Stimulated activated CD4-positive, alpha-beta T cell treated with anti-CD3 and anti-CD28 coated beads, Interleukin-4, amount 100 ng/mL, for 4 hours (primary cell): ENCODE measurements at places on chromosomes 4 and X.

GRCh38 chr4:177271915-177272766 lies 37.5 kb upstream of the NEIL3 start:
- DNase-seq: no peak

DNA sequence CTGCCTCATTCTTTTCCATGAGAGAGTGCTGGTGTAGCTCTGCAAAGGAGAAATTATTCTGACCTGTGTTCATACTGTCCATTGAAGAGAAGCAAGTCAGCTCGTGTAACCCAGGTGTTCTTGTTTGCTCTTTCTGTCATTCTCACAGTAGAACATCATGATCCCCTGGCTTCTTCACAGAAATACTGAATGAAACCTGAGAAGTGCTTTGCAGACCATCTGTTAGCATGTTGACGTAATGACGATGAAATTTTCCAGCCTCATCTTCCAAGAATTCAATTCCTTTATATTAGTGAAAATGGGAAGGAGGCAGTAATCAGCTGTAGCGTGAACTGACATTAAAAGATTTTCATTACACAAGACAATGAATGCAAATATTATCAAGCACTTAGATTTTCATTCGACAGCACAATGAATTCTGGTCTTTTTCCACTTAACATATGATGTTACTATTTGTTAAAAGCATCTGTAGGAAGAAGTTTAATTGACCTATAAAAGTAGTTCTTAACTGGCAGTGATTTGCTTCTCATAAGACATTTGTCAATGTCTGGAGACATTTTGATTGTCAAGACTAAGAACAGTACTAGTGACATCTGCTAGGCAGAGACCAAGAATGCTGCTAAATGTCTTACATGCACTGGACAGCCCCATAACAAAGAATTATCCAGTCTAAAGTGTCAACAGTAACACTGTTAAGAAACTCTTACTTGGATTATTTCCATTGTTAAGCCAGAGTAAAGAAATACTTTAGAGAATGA lies 246.3 kb downstream of the BANK1 start:
- DNase-seq: no peak

GRCh38 chrX:148620023-148620422 lies 119.6 kb downstream of the AFF2 start:
- no peak for DNase-seq

- DNase-seq: no peak
Observed at GRCh38 chr4:38621028-38621684, 42.8 kb upstream of the KLF3 start.

DNA sequence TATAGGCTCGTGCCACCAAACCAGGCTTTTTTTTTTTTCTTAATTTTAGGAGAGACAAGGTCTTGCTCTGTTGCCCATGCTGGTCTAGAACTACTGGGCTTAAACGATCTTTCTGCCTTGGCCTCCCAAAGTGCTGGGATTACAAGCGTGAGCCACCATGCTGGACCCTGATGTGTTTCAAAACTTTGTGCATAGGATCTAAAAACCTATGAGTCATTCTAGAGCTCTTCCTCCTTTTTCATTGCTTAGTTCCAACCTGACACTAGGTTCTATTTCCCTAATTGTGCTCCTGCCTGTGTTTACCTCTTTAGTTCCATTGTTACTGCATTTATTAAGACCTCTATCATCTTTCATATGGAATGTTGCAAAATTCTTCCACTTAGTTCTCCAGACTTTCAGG lies 57.3 kb downstream of the HPGD start:
- DNase-seq: no peak

DNA sequence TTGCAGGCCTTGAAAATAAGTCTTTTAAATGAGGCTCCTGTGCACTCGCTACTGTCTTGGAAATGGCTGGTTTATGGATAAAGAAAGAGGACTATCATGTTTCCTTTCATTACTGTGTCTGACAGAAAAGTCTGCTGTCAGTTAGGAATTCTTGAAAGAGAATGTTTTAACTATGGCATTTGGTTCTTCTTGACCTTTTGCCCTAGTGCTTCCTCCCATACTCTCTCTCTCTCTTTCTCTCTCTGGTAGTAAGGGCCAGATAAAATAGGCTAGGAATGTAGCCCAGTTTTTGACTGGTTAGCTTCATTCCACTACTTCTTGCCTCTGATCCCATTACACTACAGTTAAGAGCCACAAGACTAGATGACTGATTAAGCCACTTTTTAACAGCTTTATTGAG lies 29.8 kb downstream of the YY2 start:
- DNase-seq: no peak

DNA sequence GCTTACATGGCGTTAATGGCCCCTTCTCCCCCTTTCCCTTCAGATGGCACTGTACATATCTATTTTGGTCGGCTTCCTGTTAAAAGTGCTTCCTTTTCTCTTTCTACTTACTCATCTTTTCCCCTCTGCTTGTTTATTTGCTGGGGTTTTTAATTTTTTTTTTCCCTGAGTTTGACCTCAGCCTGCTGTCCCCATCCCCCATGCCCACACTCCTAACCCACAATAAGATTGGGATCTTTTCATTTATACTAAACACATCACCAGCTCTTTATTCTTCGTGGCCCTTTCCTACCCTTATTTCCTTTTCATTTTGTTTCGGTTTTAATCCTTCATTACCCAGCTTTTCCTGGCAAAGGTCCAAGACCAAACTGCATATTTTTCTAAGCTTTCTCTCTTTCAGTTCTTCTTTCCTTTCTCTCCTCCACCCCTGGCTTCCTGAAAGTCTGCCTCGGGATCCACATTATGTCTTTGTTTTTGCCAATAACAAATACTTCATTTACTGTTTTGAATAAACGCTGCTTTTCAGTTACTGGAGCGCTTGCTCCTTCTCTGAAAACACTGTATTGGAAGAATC lies 152.0 kb upstream of the USP9X start:
- DNase-seq: peak; percentile 13

DNA sequence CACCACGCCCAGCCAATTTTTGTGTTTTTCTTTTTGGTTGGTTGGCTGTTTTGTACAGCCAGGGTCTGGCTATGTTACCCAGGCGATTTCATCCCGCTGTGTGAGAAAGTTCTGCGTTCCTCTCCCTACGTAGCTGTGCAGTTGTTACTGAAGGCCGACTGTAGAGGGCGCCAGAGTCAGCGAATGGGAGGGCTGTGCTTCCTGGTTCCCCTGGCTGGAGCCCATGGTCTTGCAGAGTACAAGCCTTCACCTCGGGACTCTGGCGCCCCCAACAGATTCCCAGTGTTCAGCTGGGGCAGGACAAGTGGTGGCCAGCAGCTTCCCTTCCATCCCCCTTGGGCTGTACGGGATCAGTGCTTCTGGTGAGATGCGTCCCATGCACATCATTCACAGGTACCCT lies 5.6 kb upstream of the CT45A1 start:
- peak; percentile 32 for DNase-seq

GRCh38 chr4:3352941-3353594 lies 60.2 kb downstream of the RGS12 start:
- no peak for DNase-seq

GRCh38 chr4:2402048-2402842 lies 16.2 kb downstream of the ZFYVE28 start:
- DNase-seq: no peak

- peak; percentile 42 for DNase-seq
Observed at GRCh38 chrX:1657367-1658070, 42.7 kb downstream of the ASMT start.

DNA sequence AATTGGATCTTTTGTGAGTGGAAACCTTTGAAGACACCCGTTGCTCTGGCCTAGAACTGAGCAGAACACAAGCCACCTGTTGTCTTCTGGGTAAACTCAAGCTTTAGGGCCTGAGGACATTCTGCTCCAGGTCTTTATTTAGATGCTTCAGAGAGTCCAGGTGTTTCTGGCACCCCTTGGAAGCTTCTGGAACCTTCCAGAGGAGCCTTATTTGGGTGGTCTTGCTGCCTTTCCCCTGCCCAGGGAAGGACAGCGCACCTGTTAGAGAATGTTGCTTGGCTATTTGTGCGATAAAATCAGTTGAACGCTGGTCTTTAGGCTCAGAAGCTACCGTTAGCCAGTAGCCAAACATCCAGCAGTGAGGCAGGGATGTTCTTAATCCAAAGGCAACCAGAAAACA lies 3.0 kb downstream of the ZNF275 start:
- no peak for DNase-seq

DNA sequence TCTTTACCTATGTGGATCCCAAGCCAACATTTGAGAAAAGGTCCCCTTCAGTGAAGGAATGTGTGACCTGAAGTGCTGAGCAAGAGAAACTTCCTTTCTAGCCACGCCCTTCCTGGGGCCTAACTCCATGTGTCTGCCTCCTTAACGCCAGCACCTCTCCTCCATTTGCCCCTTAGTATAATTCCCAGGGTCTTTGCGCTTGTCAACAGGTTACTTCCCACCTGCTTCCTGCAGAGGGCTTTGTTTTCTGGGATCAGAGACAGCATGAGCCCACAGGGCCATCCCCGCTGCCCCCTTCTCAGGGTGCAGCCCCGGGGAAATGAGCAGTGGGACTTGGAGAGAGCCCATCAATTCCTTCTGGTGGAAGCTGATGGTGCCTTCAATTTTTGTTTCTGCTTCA lies 45.9 kb upstream of the DRD5 start:
- no peak for DNase-seq

DNA sequence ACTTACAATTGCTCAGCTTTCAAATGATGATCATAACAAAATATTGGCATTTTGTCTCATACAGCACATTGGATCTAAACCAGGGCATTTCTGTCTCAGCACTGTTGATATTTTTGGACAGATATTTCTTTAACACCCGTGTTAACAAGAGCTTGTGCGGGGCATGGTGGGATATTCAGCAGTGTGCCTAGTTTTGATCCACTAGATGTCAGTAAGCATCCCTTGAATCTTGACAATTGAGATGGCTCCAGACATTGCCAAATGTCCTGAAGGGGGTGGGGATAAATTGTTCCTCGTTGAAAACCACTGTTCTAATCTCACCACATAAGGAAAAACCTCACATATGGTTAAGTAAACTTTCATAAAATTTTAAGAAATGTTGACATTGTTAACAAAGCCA lies 806.3 kb downstream of the STIM2 start:
- no peak for DNase-seq

DNA sequence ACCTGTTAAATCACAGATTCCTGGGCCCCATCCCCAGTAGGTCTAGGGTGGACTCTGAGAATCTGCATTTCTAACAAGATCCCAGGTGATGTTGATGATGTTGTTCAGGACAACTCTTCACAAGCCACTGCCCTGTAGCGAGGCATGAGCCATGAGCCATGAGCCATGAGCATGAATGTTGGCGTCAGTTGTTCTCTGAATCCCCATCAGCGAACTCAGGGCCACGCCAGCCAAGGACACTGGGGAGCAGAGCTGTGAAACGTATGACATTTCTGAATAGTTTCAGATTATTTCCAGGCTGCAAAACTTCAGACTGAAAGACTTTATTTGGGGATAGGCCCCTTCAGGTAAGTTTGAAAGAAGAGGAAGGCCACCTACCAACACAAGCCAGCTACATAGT lies 46.9 kb upstream of the HCCS start:
- no peak for DNase-seq

GRCh38 chrX:580030-580429 lies 50.6 kb upstream of the SHOX start:
- no peak for DNase-seq

DNA sequence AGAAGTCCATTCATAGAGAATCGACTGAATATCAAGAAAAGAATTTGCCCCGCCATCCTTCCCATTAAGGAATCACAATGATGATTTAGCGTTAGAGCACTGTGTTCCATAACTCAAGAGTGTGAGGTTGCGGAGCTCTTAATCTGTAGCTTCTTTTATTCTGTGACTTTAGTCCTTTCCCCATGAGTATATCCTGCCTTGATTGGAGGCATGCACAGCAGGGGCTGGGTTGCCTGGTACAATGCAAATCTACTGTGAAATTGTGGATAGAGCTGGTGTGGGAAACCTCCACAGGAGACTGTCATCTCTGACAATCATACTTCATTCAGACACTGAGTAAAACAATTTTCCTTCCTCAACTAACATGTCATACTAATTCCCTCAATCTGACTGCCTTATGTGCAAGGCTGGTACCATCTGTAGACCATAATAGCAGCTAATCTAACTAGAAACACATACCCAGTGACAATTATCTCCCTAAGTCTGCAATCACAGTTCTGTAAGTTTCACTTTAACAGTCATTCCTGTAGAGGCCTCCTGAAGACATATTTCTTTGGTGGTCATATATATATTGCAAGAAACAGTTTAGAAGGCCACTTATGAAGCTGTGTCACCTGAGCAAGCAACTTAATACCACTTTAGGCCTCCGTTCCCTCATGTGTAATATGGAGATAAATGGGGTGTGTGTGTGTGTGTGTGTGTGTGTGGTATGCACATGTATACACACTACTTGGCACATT lies 355.2 kb upstream of the FAM241A start:
- DNase-seq: no peak

DNA sequence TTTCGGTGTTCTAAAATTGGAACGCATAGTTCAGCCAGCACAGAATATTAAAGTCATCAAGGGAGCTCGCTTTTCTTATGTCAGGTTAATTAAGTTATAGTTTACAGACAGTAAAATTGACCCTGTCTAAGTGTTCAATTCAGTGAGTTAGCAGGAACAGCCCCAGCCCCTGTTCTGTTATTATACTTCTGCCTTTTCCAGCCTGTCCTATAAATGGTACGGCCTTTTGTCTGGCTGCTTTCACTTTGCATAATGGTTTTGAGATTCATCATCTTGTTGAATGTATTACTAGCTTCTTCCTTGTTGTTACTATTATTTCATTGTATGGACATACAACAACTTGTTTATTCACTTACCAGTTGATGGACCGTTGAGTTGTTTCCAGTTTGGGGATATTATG lies 9.5 kb downstream of the CXCL13 start:
- no peak for DNase-seq

GRCh38 chr4:3262208-3263052 lies 13.5 kb downstream of the MSANTD1 start:
- DNase-seq: no peak

DNA sequence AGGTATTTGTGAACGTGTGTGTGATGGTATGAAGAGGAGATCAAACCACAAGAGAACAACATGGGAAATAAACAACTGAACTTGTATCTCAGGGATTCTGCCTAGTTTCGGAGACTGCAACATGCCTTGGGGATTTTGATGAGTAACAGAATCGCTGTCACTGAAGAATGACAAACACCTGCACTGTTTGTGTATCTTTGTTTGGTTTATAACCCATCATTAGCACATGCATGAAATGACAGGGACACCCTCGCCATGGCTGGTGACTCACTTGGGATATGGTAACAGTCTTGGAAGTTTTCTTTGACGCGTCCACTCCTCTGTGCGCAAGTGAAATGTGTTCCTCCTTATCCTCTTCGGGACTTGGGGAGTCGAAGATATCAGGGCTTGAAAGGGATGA lies 30.3 kb upstream of the MAP3K15 start:
- DNase-seq: no peak

DNA sequence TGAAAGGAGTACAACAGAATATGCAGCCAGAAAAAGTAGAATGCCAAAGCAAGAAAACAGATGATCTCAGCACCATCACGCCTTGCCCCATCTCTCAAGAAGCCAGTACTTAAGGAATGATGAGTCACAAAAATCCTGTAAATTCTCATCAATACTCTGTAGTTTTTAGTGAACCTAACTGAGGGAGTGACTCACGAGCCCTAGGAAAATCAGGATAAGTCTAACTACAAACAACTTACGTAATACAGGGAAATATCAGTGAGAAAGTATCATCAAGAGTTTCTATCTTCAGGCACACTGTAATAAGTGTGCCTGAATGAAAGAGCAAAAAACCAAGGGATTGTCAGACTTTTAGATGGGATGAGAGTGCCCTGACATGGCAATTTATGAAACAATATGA lies 644.4 kb downstream of the STPG2 start:
- DNase-seq: no peak
